ENCODE measurements at places on chromosomes 2 and 18. TPM values are rescaled to one million over a fixed set of nuclear protein-coding genes. Genes with fewer than 3 reads are reported as not detected.

Gene GEN1
- total RNA-seq, result 7.9 TPM

Gene HRH4
- not detected for total RNA-seq

Gene DUSP2
- 1.8 TPM for total RNA-seq

Gene MYL12A
- total RNA-seq, result 743 TPM

Gene STON1
- 5.7 TPM for total RNA-seq

Gene CFAP65
- total RNA-seq, result not detected

Gene REG3A
- not detected for total RNA-seq

Gene CD226
- total RNA-seq, result 1.1 TPM

Gene LRP2
- total RNA-seq, result not detected

Gene BOLA3
- total RNA-seq, result 36.4 TPM

- no peak for DNase-seq
Observed at GRCh38 chr2:116979916-116980764, 834.4 kb upstream of the DDX18 start.

GRCh38 chr18:62464266-62464665, 58.6 kb upstream of the ZCCHC2 start:
- no peak for DNase-seq

- DNase-seq, result peak; percentile 60
Observed at GRCh38 chr2:45210462-45211195, 201.4 kb upstream of the SIX2 start.

DNA sequence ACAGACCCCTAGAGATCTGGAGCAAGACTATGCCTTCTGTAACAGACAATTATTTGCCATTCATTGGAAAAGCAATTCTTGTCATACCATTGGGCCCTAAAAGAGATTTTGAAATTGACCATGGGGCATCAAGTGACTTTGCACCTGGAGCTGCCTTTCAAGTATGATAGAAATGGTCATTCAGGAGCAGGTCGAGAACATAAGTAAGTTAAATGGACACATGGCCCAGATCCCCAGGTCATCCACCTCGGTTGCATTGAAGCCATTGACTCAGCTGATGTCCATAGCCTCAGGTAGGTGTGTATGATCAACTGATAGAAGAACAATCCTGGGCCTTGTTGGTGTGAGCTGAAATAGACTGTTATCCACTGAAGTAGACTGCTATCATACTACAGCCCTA, 19.3 kb downstream of the CHCHD5 start:
- no peak for DNase-seq

GRCh38 chr2:32812316-32812715, 134.4 kb upstream of the LTBP1 start:
- DNase-seq, result peak; percentile 29

- DNase-seq, result no peak
Observed at GRCh38 chr18:26791676-26792075, 73.8 kb downstream of the AQP4 start.

GRCh38 chr2:234287650-234288049, 209.2 kb downstream of the ARL4C start:
- DNase-seq, result no peak

DNA sequence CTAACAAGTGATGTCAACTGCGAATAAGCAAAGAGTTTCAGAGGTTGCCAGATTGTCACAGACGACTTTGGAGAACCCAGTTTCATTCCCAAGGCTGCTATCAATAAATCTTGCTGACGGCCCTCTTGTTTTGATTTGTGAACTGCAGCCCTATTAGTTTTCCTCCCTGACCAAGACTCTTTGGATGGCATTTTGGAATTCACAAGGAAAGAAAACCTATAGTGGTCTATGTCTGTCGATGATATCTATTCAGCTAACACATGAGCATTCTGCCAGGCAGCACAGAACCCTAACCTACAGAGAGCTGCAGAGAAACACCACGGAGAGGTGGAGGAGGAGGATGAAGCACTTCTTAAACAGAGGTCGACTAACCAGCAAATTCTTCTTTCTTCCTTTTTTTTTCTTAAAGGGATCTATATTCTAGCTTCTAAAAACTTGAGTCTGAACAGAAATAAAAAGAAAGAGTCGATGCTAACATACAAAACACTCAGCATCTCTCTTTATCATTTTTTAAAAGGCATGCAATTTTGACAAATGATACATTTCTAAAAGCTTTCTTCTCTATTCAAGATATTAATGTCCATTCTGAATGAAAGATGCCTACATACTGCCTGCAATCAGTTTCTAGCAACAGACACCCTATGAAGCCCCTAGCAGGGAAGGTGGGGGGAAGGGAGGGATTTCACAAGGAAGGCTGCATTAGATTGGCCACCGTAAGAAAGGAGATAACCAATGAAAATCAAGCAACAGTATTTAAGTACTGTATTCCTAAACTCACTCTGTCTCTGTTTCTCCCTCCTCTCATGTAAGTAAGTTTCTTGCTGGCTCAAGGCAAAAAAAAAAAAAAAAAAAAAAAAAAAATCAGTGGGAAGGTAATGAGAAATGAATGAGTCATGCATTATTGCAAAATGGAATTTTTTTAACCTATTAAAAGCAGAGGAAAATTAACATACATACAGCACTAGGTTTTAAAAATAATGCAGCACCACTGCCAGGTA, 83.0 kb upstream of the CHRNA1 start:
- peak; percentile 97 for DNase-seq

DNA sequence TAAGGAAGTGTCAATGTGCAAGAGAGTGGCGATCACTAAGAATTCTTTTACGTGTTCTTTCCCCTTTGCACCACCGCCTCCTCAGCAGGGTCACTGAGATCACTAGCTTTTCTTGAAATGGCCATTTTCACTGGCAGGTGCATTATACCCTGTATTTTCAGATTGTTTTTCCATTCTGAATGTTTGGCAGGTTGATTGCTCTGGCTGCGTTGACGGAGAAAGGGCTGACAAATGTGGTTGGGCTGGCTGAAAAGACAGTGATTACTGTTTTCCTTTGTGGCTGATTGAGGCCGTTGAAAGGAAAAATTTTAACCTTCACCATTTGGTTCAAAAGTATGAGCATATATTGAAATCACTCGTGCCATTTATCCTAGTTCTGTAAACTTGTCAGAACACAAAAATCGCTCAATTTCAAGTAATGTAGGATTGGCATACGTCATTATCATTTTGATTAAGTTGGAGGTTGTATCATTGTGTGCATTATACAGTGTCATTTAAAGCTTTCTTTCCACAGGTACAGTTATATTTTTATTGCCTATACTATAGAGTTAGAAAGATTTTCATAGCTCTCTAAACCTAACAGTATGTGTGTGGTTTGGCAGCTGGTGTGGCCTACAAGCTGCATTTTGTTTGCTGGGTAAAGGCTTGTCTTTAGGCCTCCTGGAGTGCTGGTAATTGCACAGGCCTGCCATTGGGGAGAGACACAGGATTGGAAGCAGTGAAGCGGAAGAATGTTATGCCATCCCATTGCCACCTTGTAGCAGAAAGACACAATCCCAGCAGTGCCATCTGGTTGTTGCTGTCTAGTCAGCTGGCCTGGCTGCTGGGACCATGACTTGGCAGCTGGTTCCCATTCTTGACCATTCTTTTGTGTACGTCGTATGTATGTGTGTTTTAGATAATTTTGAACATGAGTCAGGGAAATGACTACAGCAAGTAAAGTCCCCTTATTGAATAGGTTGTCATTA, 36.7 kb downstream of the DYNC1I2 start:
- peak; percentile 79 for DNase-seq

GRCh38 chr2:98586551-98587140, 21.7 kb downstream of the COA5 start:
- DNase-seq, result no peak

DNA sequence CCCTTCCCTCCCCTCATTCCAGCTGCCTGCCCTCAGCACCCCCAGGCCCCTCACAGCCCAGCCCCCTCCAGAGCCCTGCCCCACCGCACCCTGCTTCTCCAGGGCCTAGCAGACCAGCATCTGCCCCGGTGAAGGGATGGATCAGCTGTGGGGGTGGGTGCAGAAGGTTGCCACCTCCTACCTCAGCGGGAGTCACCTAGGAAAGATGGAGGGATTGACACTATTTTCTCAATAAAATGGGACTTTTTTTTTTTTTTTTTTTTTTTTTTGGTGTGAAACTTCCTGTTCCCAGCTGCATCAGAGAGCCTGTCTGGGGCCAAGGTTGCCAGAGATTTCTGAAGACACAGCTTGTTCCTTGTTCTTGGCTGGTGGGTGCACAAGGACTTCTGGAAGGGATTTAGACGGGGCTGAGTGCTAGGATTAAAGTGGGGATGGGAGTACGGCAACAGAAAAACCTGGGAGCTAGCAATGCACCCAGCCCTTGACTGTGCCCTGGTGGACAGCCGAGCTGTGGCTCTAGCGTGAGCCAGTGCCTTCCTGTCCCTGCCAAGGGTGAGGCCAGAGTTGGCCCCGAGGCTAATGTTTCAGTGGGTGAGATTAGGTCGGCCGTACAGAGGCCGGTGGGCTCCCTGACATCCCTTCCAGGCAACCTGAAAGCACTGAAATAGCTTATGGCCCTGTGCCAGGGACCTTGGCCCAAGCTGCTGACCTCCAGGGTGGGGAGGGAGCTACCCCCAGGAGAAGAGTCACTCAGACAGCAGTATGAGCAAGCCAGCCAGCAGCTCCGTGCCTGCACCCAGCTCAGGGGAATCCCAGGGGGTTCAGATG, 4.6 kb downstream of the B3GNT7 start:
- no peak for DNase-seq

- DNase-seq, result no peak
Observed at GRCh38 chr2:108315444-108315934, 26.8 kb downstream of the SULT1C2 start.

DNA sequence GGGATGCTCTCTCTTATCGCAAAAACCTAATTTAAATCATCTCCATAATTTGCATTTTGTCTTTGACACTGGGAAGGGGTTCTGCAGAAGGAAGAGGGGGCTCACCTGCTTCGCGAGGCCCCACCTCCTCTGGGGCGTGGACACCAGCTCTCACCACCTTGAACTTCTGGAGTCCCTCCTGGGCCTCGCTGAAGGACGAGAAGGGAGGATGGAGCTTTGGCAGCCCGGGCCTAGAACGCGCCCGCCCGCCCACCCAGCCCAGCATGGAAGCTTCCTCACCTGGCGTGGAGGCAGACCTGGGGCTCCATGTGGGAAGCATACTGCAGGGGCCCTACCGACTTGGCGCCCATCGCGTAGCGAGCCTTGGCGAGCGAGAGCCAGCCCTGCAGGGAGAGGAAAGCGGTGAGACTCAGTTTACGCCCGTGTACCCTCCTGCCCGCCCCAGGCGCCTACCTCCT, 1.1 kb upstream of the IMP4 start:
- DNase-seq, result no peak

DNA sequence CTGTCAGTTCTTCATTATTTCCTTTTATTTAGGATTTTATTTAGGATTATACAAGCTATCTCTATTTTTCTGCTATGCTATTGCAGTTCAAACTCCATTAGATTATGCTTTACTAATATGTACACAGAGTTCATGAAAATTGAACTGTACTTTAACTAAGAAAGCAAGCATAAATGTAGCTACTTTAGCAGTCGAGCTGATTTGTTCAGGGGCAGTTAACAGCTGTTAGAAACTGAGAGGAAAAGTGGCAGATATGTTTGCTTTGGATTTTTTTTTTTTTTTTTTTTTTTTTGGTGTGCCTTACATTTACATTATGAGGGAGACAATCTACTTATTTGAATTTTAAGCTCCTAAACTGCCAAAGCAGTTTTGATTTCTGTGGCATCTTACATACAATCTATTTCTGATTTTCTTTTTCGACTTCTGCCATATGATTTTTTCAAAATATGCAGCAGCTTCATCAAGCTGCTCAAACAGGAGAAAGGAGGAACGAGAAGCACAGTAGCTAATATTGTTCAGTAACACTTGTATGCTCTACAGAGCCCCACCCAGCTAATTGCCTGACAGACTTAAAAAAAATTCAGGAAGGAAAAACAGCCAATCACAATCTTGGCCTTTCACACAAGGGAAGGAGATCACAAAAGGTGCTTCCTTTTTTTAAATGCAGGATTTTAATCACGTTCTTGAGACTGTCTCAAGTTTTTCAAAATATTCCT, 233.4 kb upstream of the SIX3 start:
- DNase-seq, result no peak

DNA sequence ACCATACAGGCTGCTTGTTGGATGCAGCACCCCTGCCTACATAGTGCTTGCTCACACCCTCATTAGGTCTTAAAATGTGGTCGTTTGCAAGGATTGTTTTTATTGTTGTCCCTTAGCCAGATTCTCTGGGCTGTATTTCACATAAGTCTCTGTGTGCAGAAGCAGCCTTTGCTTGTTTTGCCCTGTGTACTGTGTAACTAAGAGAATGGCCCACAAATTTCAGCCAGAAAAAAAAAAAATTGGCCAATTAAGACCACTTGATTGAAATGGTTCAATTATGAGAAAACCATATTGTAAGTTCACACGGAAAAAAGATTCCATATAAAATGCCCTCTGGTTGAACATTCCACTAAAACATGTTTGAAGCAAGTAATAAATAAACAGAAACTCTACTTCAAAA, 377.1 kb upstream of the SOX11 start:
- no peak for DNase-seq
